Esophagus squamous epithelium (tissue), 5 donors: ENCODE measurements at places on chromosomes 16 and 17.

GRCh38 chr17:29760279-29761039 is 137.7 kb upstream of the CORO6 start:
- no peak for DNase-seq

- DNase-seq: no peak
These were observed 62.9 kb upstream of the MGAT5B start for GRCh38 chr17:76805319-76805718.

- DNase-seq: no peak
These were observed 36.4 kb downstream of the AKAP1 start for GRCh38 chr17:57121308-57122042.

- no peak for DNase-seq
These were observed 126.6 kb downstream of the ASIC2 start for GRCh38 chr17:33166472-33166871.
